ENCODE measurements at places on chromosomes 16 and 17. TPM values are rescaled to one million over a fixed set of nuclear protein-coding genes. Genes with fewer than 3 reads are reported as not detected.

- DNase-seq: no peak
- H3K36me3 ChIP-seq: no peaks in the 10 kb centered on the region
- H3K4me3 ChIP-seq: no peak overlapping the region
- H3K4me1 ChIP-seq: no peaks in the 10 kb centered on the region
Measured at GRCh38 chr17:15884731-15885130, 60.2 kb upstream of the ADORA2B start.

DNA sequence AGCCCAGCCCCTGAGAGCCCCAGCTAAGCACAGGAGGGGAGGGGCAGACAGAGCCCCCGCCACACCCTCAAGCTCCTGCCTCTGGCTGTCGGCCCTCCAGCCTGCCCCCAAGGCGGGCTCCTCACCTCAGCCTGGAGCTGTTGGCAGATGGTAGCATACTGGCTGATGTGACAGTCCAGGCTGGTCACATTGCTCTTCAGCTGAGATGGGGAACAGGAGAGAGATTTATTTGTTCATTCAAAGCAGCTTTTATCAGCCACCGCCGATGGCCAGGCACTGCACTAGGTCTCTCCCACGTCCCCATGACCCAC lies 14.8 kb downstream of the KIF18B start:
- H3K27me3 ChIP-seq: no peaks in the 10 kb centered on the region
- H3K4me3 ChIP-seq: no peak overlapping the region
- H3K27ac ChIP-seq: no peak overlapping the region
- no peak for DNase-seq
- no peaks in the 10 kb centered on the region for H3K4me1 ChIP-seq
- no peaks in the 10 kb centered on the region for H3K36me3 ChIP-seq

G6PC3 gene
- polyA plus RNA-seq: 69.2 TPM

DNA sequence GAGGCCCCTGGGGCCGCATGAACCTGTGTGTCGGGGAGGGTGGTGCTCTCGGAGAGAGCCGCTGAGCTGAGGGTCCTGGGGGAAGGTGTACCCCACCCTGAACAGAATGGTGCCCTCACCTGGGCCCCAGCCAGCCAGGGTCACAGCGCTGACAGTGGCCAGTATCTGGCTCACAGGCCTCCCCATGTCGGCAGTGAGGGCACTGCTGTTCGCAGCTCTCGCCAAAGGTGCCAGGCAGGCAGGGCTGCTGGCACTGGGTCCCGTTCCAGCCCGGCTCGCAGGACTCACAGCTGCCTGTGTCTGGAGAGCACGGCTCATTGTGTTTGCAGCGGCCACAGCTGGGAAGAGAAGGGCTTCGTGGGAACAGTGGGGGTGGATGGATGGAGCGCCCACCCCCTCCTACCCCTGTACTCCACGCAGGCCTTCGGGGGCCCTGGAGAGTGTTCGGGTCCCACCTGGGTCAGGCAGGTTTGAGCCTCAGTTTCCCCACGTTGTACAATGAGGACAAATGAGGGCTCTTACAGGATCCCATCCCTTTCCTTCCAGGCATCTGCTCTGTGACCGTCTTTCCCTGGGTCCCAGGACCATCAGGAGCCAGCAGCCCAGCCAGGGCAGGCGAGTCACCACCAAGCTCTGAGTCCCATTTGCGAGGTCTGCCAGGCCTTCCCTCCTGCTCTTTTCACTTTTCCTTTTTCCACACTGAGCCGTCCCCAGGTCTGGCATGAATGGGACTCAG lies 5.0 kb downstream of the SCARF1 start:
- no peaks in the 10 kb centered on the region for H3K4me1 ChIP-seq
- H3K27ac ChIP-seq: no peak overlapping the region
- DNase-seq: no peak
- H3K4me3 ChIP-seq: no peak overlapping the region

KRTAP9-2 gene
- polyA plus RNA-seq: not detected

DNA sequence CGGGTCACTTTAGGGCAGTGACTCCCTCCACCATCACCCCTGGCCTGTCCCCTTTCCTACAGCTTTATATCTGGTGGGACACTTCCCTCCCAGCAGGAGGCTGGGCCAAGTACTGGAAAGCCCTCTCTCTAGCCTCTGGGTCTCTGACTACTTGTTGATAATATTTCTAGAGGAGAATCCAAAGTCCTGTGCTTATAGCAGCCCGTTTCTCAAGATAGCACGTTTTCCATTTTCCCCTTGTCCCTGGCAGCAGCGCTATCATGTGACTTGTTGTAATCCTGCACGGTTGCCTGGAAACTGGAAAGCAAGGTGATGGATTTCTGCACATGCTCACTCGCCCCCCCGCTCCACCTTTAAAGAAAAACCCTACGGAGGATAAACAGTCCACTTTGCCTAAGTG lies 3.3 kb upstream of the AXIN2 start:
- no peak overlapping the region for H3K27ac ChIP-seq
- peaks cover 34% of the 10 kb centered on the region for H3K4me1 ChIP-seq
- no peaks in the 10 kb centered on the region for H3K27me3 ChIP-seq
- H3K36me3 ChIP-seq: no peaks in the 10 kb centered on the region
- no peak overlapping the region for H3K4me3 ChIP-seq

KRT13 gene
- 10.3 TPM for polyA plus RNA-seq

- no peak overlapping the region for H3K4me3 ChIP-seq
- H3K27me3 ChIP-seq: no peaks in the 10 kb centered on the region
- no peak overlapping the region for H3K27ac ChIP-seq
- no peaks in the 10 kb centered on the region for H3K4me1 ChIP-seq
- no peaks in the 10 kb centered on the region for H3K36me3 ChIP-seq
Measured at GRCh38 chr16:80346111-80346632, 194.6 kb upstream of the DYNLRB2 start.

DNA sequence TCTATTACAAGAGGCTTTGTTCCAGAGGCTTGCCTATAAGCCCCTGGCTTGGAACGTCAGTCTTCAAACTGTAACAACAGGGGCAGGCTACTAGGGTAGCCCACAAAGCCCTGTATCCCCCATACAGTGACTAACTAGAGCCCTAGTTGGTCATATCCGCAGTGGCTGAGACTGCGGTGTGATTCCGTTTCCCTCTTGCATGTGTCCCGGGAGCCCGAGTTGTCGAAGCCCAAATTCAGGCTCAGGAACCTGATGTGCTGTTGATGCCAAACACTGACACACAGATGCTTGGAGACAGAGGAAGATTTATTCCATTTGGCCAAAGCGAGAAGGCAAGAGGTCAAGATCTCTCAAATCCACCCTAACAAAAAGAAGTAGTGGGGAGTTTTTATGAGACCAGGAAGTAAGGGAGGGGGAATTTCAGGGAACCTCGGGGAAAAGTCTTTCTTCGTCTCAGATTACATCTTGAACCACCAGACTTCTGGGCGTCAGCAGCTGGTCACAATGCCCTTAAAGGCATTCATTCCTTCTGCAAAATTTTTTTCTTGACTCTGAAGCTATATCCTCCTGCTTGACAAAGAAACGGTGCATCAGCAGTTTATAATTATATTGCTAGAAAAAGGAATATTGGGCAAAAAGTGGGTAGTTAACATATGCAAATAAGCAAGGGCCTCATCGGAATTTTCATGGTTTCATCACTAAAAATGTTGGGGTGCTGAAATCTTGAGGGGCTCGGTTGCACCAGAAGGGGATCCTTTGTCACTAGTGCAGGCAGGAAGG lies 879 bp downstream of the SLFN5 start:
- H3K4me1 ChIP-seq: no peaks in the 10 kb centered on the region
- H3K36me3 ChIP-seq: no peaks in the 10 kb centered on the region
- peak overlapping the region; percentile 85 for H3K27ac ChIP-seq
- no peaks in the 10 kb centered on the region for H3K27me3 ChIP-seq
- H3K4me3 ChIP-seq: peak overlapping the region; percentile 76
- no peak for DNase-seq

GRCh38 chr16:86763819-86764218 lies 185.5 kb downstream of the FOXL1 start:
- no peak overlapping the region for H3K27ac ChIP-seq
- H3K4me1 ChIP-seq: no peaks in the 10 kb centered on the region
- no peaks in the 10 kb centered on the region for H3K27me3 ChIP-seq
- DNase-seq: no peak
- H3K36me3 ChIP-seq: no peaks in the 10 kb centered on the region
- H3K4me3 ChIP-seq: no peak overlapping the region

DNA sequence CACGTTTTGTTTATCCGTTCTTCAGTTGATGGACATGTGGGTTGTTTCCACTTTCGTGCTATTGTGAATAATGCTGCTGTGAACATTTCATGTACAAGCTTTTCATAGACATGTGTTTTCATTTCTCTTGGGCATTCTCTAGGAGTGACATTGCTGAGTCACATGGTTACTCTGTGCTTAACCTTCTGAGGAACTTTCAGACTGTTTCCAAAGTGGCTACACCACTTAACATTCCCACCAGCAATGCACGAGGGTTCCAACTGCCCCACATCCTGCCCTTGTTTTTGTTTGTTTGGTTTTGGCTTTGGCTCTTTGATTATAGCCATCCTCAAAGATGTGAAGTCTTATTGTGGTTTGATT lies 14.2 kb upstream of the PEMT start:
- no peaks in the 10 kb centered on the region for H3K4me1 ChIP-seq
- H3K27ac ChIP-seq: no peak overlapping the region
- H3K4me3 ChIP-seq: no peak overlapping the region
- H3K36me3 ChIP-seq: peaks cover 6% of the 10 kb centered on the region
